ENCODE measurements at places on chromosomes 6 and 20.

- DNase-seq = no peak
Observed at GRCh38 chr6:73078333-73078862, 146.9 kb downstream of the KHDC1L start.

DNA sequence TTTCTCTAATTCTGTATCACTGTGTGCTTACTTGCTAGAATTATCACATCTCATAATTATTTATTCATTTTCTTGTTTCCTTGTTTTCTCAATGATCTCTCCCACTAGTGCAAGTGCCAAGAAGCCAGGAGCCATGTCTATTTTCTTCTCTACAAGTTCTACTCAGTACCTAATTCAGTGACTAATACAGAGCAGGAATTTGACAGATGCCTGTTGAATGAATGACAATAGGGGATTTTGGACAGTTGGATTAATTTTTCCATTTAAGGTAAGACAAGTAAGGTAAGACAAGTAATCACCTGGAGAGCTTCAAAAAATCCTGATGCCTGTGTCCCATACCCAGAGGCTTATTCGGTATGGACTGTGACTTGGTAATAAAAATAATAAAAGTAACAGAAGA is 81.0 kb downstream of the EDN1 start:
- DNase-seq = no peak

GRCh38 chr20:36836591-36837269 is 39.2 kb upstream of the TLDC2 start:
- DNase-seq = no peak

- DNase-seq = no peak
Observed at GRCh38 chr20:24796236-24796635, 152.8 kb upstream of the CST7 start.

DNA sequence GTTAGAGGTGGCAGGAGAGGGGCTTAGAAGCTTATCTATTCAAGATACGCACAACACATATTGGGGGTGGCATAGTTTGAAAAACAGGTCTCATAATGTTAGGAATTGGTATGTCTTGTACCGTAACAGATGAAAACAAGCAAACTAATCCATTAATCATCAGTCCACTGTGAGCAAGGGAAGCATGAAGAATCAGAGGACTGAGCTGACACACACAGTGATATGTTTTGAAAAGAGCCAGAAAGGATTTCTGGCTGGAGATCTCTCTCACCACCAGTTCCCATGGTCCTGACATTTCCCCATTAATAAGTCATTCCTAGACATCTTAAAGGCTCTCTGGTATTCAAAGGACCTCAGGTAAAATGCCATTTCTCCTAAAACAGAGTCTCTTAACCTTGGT is 158.8 kb upstream of the PHACTR1 start:
- DNase-seq = no peak

GRCh38 chr6:55666606-55667225 is 87.7 kb upstream of the HMGCLL1 start:
- DNase-seq = no peak

- DNase-seq = no peak
Observed at GRCh38 chr6:80547827-80548226, 441.4 kb downstream of the BCKDHB start.

DNA sequence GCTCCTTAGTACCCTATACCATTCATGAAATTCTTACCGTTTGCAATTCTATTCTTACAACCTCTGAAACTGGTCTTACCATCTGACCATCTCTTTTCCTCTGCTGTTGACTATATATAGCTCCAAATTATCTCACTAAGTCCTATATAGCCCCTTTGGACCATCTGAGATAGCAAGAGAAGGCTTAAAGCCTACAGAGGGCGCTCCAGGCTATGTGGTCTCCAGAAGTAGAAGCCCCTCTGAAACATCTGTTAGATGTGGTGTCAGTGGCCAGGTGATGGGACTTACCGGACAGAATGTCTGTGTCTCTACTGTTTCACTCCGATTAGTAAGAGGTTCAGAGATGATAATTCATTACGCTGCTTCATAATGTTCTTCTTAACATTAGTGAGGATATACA is 140.7 kb upstream of the BMP2 start:
- no peak for DNase-seq
